ENCODE measurements at places on chromosomes 5 and 9.
A peak's percentile ranks its signal among the peaks of the same experiment; 100 is the strongest.

DNA sequence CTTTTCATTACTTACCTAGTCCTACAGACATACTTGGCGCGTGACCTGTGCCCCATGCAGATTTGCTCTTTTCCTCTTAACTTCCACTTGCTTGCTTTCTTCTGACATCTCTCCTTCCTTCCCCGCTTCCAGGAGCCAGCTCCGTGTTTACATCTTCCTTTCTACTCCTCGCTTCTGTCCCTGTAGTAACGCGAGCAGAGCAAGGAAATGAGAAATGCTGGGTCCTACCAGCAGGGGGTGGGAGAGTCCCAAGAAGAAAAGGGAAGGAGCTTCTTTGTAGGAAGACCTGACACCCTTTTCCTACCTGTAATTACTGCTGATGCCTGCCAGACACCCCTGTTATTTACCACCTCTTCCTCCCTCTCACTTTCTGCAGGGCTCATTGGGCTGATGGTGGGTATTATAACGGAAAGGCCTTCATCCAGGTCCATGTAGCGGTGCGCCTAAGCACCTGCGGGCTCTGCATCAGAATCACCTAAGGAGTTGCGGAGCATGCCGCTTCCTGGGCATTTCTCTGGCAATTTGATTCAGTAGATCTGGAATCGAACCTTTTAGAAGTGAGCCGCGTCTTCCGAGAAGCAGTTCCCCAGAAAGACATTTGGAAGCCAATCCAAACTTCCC is 1260.8 kb upstream of the WWC1 start:
- DNase-seq: no peak

DNA sequence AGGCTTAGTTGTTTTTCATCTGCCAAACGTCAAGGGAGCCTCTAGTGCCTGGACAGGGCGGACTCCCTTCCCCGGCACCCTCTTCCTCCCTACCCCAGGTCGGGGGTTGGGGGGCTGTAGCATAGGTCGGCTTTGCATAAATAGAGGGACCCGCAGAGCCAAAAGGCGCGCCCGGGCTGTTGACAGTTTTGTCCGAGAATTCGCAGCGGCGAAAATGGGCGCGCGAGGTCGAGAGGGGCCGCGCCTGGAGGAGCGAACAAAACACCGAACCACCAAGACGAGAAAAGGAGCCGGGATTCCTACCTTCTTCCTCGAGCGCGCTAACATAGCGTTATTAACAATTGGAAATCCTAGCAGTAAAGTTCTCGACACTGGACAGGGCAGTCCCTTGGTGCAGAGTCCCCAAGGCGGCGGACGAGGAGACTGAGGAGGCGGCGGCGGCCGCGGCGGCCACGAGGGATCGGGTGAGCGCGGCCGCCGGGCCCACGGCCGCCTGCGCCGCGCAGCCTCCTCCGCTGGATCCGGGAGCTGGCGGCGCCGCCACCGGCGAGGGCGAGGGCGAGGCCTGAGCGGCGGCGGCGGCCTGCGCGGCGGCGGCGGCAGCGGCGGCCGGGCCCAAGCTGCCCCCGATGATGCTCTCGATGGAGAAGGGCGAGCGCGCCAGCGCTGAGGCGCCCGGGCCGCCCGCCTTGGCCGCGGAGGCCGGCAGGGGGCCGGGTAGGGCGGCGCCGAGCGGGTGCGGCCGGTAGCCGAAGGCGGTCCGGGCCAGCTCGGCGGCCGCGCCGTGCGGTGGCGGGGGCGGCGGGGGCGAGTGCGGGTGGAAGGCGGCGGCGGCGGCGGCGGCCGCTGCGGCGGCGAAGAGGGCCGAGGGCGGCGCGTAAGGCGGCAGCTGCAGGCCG is 1.7 kb downstream of the FOXD1 start:
- no peak for DNase-seq

GRCh38 chr9:72440992-72441847 is 76.2 kb upstream of the ZFAND5 start:
- no peak for DNase-seq

DNA sequence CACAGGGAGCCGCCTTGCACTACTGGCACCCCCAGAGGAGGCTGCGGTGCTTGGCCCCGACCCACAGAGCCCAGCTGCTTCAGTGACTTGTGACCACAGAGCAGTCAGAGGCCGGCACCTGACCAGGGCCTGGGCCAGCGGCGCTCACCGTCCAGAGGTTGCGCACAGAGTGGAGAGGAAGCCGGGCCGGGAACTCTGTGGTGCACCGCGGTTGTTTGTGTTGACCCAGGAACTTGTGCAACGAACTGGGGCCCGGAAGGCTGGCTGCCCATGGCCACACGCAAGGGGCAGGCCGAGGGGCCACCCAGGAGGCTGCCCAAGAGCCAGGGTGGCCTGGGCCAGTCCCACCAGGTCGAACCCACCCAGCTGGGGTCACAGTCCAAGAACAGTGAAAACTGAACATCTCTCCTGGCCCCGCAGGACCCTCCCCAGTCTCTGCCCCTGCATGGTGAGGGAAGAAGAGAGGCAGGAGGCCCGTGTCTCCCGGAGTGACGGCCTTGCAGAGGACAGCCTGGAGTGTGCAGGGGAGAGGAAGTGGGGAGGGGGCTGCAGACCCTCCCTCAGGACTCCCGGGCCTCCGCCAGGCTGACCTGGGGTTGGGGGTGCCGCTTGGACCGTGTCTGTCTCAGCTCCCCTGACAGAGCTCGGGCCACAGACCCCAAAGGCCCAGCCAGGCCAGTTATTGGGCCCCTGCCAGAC is 42.8 kb upstream of the EGFL7 start:
- no peak for DNase-seq

DNA sequence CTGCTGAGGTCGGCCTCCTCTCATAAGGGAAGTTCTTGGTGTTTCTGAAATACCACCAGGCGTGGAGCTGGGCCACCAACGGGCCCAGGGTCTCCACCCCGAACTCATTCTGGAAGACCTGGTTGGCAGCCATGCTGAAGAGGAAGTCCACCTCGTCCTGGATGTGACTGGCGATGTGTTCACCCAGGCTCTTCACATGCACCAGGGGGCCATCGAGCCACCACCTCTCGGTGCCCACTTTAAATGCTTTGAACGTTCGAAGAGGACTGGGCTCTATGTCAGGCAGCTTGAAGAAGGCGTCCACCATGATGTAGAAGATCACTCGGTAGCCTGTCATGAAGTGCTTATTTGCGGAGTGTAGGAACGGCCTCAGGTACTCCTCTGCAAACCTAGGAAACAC is 15.1 kb downstream of the GLT6D1 start:
- DNase-seq: no peak

DNA sequence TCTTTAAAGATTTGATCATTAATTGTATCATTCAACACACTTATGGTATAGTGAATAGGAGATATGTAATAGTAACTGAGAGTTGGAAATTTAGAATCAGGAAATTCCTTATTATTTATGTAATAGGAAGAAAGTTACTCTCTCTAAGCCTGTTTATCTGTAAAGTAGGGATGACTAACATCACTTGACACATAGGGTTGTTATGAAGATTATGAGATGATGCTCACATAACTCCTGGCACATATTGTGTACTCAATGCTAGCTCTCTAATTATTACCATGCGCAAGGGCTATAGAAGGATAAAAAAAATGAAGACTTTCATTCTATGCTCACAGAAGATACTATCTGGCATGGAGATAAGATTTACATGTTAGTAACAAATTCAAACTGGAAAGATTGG is 149.9 kb downstream of the ISOC1 start:
- no peak for DNase-seq

DNA sequence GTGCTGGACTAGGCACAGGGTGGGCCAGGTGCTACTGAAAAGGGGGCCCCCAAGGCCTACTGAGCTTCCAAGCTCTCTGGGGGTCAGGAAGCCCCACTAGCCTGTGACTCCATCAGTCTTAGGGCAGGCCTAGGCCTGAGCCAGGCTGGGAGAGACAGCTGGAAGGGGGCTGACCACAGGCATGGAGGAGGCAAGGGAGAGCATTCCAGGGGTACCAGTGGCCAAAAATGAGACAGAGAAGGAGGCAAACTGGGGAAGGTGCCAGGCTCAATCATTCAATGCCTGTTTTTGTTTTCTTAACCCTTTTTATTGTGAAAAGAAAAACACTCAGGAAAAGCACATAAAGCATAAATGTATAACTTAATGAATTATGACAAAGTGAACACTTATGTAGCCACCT is 26.2 kb upstream of the TCF7 start:
- no peak for DNase-seq

GRCh38 chr9:130763331-130764171 is 70.0 kb downstream of the EXOSC2 start:
- no peak for DNase-seq

DNA sequence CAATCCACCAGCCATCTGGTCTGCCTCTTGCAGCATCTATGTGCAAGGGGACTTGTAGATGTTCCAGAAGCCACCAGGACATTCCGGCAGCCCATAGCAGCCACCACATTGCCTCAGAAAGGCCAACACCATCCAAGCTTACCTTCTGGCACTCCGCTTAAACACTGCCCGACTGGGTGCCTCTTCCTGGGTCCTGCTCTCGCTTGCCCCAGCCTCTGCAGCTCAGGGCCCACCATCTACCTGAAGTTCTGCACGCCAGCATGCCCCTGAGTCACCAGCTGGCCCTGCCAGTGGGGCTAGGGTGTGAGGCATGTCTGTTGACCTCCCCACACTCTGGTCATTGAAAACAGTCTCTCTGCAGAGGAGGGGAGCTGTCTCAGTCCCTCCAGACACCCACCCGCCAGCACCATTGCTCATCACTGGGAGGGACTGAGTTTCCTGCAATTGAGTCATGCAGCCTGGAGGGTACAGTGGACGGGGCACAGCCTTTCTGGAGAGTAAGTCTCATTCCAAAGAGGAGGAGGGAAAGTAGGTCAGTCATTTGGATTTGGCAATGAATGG is 16.9 kb upstream of the COL5A1 start:
- DNase-seq: peak; percentile 31
